ENCODE measurements at places on chromosomes 11 and 22.

- no peak for DNase-seq
These were observed 935 bp downstream of the QSER1 start for GRCh38 chr11:32893343-32894148.

GRCh38 chr22:46147061-46147460 is 3.3 kb upstream of the PPARA start:
- no peak for DNase-seq

- DNase-seq, result no peak
These were observed 45.8 kb downstream of the MIAT start for GRCh38 chr22:26702906-26703830.

GRCh38 chr11:15159085-15159484 is 44.4 kb downstream of the INSC start:
- no peak for DNase-seq

DNA sequence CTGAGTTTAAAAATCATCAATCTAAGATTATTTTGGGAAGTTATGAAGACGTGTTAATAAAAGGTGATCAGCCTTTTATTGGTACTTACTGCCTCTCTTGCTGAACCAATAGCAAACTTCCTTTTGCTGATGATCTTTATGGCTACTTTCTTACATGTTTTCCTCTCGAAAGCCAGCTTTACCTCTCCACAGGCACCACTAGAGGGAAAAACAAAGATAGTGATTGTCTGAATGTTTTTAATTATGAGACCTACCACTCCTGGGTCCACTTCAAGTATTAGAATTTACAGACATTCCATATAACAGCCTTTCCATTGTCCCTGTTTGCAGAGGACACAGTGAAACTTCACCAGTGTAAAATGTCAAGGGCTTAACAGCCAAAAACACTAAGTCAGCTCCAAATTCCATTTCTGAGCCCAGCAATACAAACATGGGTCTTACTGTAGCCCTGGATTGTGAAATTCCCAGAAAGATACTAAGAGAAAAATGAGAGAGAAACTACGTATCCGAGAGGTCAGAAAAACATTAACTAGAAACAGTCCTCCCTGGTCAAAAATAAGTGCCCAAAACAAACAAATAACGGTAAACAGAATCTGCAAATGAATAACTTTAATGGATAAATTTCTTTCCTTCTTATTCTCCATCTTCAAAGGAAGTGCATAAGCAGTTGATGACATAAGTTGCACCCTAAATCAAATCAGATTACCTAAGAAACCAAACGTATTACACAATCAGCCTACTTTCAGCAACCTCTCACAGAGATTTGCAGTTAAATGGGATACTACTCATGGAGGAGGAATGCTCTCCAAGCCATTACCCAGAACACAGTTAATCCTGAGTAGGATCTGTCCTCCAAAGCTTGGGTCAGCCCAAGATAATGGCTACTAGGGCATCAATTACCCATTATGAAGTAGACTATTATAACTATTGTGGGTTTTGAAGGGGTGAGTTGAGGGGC is 29.5 kb downstream of the CHEK2 start:
- DNase-seq, result no peak

GRCh38 chr22:30453731-30454510 is 17.9 kb downstream of the SEC14L3 start:
- no peak for DNase-seq

- no peak for DNase-seq
These were observed 8.0 kb downstream of the PPARA start for GRCh38 chr22:46158283-46158682.

GRCh38 chr22:32836280-32837123 is 35.0 kb downstream of the TIMP3 start:
- no peak for DNase-seq

- no peak for DNase-seq
These were observed 226.9 kb downstream of the MN1 start for GRCh38 chr22:27574651-27575050.

- DNase-seq, result no peak
These were observed 711.2 kb downstream of the KCNA4 start for GRCh38 chr11:29305456-29306232.

- DNase-seq, result no peak
These were observed 92.3 kb upstream of the CD44 start for GRCh38 chr11:35046681-35047080.

DNA sequence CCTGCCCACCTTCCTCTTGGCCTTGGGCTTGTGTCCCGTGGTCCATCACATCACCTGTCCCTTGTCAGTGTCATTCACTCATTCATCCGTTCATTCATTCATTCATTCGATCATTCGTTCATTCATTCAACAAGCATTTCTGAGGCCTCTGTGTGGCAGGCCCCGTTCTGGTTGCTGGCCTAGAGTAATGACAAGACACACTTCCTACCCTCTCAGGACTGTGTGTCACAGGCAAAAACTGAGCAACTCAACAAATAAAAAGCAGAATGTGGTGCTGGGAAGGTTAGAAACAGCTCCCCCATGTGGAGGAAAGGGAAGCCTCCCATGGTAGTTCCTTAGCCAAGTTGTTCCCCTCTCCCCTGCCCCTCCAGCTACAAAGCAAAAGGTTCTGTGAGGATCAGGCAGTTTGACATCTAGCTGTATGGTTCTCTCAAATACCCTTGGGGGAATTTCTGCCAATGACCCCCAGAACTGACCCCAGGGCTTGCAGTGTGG is 1.6 kb upstream of the OMP start:
- no peak for DNase-seq

- DNase-seq, result no peak
These were observed 2.4 kb upstream of the OR8G1 start for GRCh38 chr11:124238512-124238911.

- DNase-seq, result no peak
These were observed 2352.8 kb upstream of the RAG2 start for GRCh38 chr11:38950867-38951266.

DNA sequence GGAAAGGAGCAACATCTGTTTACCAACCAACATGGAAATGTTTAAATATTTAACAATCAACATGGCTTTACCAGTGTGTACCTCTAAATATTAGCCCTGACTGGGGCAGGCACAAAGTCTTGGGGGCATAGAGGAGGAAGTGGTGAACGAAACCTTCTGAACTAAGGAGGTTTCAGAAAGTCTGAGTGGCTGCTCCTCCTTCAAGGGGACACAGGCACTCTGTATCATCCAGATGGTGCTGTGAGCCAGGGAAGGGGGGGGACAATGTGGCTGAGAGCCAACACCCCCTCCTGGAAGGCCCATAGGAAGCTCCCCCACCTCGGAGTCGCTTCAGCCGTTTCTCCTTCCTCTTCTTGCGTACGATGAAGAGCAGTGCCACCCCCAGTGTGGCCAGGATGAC is 107.7 kb downstream of the CEP164 start:
- no peak for DNase-seq

GRCh38 chr11:63832336-63832735 is 6.6 kb upstream of the MARK2 start:
- no peak for DNase-seq

DNA sequence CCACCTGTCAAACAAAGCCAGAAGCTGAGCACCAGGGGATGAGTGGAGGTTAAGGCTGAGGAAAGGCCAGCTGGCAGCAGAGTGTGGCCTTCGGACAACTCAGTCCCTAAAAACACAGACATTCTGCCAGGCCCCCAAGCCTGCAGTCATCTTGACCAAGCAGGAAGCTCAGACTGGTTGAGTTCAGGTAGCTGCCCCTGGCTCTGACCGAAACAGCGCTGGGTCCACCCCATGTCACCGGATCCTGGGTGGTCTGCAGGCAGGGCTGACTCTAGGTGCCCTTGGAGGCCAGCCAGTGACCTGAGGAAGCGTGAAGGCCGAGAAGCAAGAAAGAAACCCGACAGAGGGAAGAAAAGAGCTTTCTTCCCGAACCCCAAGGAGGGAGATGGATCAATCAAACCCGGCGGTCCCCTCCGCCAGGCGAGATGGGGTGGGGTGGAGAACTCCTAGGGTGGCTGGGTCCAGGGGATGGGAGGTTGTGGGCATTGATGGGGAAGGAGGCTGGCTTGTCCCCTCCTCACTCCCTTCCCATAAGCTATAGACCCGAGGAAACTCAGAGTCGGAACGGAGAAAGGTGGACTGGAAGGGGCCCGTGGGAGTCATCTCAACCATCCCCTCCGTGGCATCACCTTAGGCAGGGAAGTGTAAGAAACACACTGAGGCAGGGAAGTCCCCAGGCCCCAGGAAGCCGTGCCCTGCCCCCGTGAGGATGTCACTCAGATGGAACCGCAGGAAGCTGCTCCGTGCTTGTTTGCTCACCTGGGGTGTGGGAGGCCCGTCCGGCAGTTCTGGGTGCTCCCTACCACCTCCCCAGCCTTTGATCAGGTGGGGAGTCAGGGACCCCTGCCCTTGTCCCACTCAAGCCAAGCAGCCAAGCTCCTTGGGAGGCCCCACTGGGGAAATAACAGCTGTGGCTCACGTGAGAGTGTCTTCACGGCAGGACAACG is 11.7 kb downstream of the CXCR5 start:
- no peak for DNase-seq

- DNase-seq, result no peak
These were observed 3.2 kb upstream of the AP1B1 start for GRCh38 chr22:29391546-29391945.

DNA sequence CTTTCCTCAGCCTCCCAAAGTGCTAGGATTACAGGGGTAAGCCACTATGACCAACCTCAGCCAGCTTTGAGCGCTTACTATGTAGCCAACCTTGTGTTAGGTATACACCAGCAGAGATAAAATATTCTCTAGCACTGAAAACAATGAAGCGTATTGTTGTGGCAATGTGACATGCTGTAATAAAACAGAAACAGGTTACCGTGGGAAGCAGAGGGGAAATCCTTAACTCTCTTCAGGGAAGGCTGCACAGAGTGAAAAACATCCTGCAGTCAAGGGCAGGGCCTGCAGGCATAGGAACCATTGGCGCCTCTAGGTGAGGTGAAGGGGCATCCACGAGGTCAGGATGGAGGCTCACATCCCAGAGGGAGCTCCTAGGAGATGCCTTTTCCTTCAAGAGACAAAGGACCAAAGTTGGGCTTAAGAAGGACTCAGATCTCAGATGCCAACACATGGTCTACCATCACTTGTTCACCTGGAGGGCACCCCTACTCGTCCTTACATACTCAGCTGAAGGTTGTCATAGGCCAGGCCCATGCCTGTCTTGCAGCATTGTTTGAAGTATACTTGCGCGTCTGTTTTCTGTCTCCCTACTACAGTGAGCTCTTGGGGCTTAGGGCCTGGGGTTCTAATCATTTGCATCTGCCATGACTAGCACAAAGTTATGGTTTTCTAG is 8.0 kb downstream of the POLD4 start:
- no peak for DNase-seq

GRCh38 chr11:120869097-120869496 is 154.8 kb upstream of the TBCEL start:
- no peak for DNase-seq

DNA sequence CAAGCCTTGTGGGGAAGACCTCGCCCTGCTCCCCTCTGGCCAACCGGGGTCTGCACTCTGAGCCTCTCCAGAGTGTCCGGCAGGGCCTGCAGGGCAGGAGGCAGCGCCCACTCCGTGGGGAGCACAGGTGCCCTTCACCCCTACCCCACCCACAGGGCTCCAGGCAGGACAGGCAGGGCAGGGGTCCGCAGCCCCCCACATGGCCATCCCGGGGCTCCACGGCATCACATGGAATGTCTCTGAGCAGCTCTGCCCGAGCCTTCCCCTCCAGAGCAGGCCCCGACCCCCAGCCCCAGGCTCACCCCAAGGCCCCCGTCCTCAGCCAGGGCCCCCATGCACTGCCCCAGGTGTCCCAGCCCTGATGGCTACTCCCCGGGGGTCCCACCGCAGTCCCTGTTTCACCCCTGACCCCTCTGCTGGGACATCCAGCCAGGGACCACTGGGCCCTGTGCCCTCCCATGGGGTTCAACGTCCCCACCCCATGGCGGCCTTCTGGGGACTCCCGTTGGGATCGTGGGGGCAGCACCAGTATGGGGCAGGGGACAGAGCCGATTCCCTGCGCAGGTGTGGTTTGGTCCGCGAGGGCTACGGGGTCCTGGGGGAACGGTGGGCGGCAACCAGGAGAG is 77.7 kb downstream of the BRD1 start:
- DNase-seq, result no peak

- no peak for DNase-seq
These were observed 26.4 kb downstream of the MB start for GRCh38 chr22:35590634-35591295.

GRCh38 chr22:20868025-20868962 is 9.5 kb downstream of the SNAP29 start:
- DNase-seq, result no peak

DNA sequence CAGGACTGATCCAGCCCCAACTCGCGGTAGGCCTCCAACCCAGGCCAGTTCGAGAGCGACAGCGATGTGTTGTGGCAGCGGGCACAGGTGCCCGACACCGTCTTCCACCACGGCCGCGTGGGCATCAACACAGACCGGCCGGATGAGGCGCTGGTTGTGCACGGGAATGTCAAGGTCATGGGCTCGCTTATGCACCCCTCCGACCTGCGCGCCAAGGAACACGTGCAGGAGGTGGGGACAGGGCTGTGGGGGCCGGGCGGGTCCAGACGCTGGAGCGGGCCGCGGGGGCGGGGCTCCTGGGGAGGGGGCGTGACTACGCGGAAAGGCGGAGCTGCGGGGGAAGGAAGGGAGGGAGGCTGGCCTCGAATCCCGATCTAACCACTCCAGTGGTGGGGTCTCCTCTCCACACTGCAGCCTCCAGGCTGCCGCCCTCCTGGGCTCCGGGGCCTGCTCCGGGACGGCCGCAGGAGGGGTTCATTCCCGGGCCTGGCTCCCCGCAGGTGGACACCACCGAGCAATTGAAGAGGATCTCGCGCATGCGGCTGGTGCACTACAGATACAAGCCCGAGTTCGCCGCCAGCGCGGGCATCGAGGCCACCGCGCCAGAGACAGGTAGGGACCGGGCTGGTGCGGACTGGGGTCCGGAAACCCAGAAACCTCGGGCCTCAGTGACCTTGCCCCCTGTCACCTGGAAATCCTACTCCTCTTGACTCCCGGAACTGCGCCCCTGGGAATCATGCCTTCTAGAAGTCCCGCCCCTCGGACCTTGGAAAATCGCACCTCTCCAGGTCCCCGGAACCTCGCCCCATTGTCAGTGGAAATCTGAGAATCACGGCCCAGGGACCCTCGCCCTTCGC is 14.9 kb downstream of the TMEM258 start:
- no peak for DNase-seq
